Heart right ventricle (tissue), 16 donors: ENCODE measurements at places on chromosomes 3 and 15. TPM values are rescaled to one million over a fixed set of nuclear protein-coding genes. Genes with fewer than 3 reads are reported as not detected.

- no peaks in the 10 kb centered on the region for H3K4me1 ChIP-seq
- H3K36me3 ChIP-seq, result no peaks in the 10 kb centered on the region
- peak; percentile 40 for DNase-seq
- peak overlapping the region; percentile 46 for H3K27ac ChIP-seq
- no peak overlapping the region for H3K4me3 ChIP-seq
These were observed 147.1 kb upstream of the LPP start for GRCh38 chr3:188006726-188007393.

- peak; percentile 17 for DNase-seq
- no peaks in the 10 kb centered on the region for H3K27me3 ChIP-seq
- H3K36me3 ChIP-seq, result no peaks in the 10 kb centered on the region
- H3K27ac ChIP-seq, result peak overlapping the region; percentile 95
- peaks cover 8% of the 10 kb centered on the region for H3K4me1 ChIP-seq
These were observed 1.7 kb upstream of the RARB start for GRCh38 chr3:25426408-25426807.

DNA sequence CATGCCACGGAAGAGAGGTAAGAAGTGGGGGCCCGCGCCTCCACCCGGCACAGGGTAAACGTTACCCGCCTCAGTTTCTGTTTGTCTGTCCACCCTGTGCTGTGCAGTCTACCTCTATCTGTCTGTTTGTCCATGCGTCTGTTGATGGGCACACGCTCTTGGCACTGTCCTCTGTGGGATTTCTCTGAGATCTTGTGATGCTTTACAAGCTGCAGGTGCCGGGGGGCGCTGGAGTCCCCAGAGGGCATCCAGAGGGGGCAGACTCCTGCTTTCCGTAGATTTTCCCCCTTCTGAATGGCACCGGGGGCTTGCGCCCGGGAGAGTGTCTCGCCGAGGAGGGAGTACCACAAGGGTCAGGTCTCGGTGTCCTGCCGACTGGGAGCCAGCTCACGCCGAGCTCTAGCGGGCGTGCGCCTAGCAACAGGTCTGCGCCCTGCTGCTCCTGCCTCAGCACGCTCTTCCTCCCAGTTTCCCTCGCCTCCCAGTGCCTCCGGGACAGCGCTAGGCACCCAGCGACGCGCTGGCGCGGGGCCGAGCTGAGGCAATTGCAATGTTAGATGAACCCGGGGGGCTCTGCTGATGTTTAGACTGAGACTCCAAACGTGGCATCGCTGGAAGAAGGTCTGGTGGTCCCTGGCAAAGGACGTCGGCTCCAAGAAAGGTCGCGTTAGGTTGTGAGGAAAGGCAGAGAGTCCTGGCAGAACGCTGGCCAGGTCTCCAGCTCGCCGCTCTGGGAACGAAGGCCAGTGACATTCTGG is 667 bp downstream of the CEMIP start:
- H3K27ac ChIP-seq, result no peak overlapping the region
- H3K27me3 ChIP-seq, result no peaks in the 10 kb centered on the region
- DNase-seq, result peak; percentile 11

- no peak overlapping the region for H3K4me3 ChIP-seq
- H3K36me3 ChIP-seq, result no peaks in the 10 kb centered on the region
- H3K27ac ChIP-seq, result no peak overlapping the region
These were observed 27.2 kb downstream of the IQSEC1 start for GRCh38 chr3:13045904-13046568.

Gene SLC22A13
- 0.13 TPM for total RNA-seq

Gene SI
- not detected for total RNA-seq

Gene TMC3
- total RNA-seq, result not detected

- no peak overlapping the region for H3K4me3 ChIP-seq
- H3K4me1 ChIP-seq, result peaks cover 20% of the 10 kb centered on the region
- H3K27me3 ChIP-seq, result no peaks in the 10 kb centered on the region
- peak; percentile 76 for DNase-seq
- peak overlapping the region; percentile 88 for H3K27ac ChIP-seq
These were observed 17.3 kb downstream of the ZDHHC19 start for GRCh38 chr3:196193736-196194541.

GRCh38 chr3:152292366-152292765 is 23.6 kb downstream of the MBNL1 start:
- H3K4me3 ChIP-seq, result no peak overlapping the region
- peak overlapping the region; percentile 22 for H3K27ac ChIP-seq
- H3K36me3 ChIP-seq, result no peaks in the 10 kb centered on the region
- peaks cover 86% of the 10 kb centered on the region for H3K4me1 ChIP-seq

GRCh38 chr15:94442480-94442879 is 211.1 kb downstream of the MCTP2 start:
- H3K4me1 ChIP-seq, result no peaks in the 10 kb centered on the region
- no peak overlapping the region for H3K4me3 ChIP-seq
- no peak for DNase-seq
- H3K27me3 ChIP-seq, result no peaks in the 10 kb centered on the region
- H3K27ac ChIP-seq, result no peak overlapping the region
- no peaks in the 10 kb centered on the region for H3K36me3 ChIP-seq

DNA sequence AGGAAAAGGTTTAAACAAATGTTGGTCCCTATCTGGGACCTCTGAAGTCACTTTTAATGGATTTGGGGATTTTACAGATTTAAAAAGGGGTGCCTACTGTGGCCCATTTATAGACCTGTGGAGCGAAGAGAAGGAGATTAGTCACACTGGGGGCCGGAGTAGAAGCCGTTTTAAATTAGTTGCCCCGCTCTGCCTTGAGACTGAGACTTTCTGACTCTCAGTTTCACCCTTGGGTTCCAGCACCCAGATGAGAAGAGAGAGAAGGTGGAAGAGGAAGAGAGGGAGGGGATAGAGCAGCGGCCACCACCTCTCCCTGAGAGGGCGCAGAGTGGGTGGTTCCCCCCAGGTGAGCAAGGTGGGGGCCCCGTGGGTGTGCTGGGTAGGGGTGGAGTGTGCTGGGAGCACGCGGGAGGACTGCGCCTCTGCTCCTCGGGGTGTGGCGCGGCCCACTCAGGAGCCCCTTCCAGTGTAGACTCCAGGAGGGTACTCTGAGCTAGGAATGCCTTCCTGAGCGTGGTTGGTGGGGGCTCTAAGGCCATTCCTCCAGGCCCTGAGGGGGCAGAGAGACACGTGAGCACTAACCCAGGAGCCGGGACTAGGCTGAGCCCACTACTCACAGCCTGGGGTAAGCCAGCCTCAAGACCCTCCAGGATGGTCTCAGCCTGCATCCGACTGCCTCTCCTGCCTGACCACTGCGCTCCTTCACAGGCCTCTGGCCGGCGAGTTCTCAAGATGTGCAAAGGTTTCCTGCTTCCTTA is 32.6 kb upstream of the RAB6B start:
- H3K4me1 ChIP-seq, result peaks cover 12% of the 10 kb centered on the region
- peak overlapping the region; percentile 60 for H3K4me3 ChIP-seq
- H3K27me3 ChIP-seq, result no peaks in the 10 kb centered on the region
- no peak overlapping the region for H3K27ac ChIP-seq
- no peak for DNase-seq

GRCh38 chr3:157059181-157059580 is 100.8 kb downstream of the CCNL1 start:
- no peak overlapping the region for H3K4me3 ChIP-seq
- no peak overlapping the region for H3K27ac ChIP-seq
- H3K27me3 ChIP-seq, result no peaks in the 10 kb centered on the region
- no peaks in the 10 kb centered on the region for H3K4me1 ChIP-seq
- H3K36me3 ChIP-seq, result no peaks in the 10 kb centered on the region

DNA sequence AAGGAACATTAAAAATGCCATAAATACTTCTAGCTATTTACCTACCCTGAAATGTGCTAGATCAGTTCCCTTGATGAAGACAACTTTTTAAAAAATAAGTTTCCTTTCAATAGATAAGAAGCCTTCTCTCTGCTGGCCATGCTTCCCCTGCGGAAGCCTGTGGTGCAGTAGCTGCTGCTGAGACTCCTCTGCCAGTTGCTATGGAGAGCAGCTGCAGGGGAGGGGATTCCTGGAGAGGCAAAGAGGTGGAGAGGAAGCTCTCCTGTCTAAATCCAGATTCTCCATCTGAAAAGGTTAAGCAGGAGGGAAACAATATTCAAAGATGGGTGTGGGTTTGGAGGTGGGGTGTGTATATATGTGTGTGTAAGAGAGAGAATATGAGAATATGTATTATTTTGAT is 69.8 kb upstream of the BFSP2 start:
- no peaks in the 10 kb centered on the region for H3K27me3 ChIP-seq
- H3K36me3 ChIP-seq, result no peaks in the 10 kb centered on the region
- H3K4me3 ChIP-seq, result no peak overlapping the region
- no peak overlapping the region for H3K27ac ChIP-seq
- DNase-seq, result no peak

Gene ZBTB20
- 102 TPM for total RNA-seq

- no peak overlapping the region for H3K27ac ChIP-seq
- peak; percentile 18 for DNase-seq
- no peaks in the 10 kb centered on the region for H3K27me3 ChIP-seq
- H3K4me1 ChIP-seq, result no peaks in the 10 kb centered on the region
These were observed 471.8 kb downstream of the MFSD1 start for GRCh38 chr3:159273608-159274007.

DNA sequence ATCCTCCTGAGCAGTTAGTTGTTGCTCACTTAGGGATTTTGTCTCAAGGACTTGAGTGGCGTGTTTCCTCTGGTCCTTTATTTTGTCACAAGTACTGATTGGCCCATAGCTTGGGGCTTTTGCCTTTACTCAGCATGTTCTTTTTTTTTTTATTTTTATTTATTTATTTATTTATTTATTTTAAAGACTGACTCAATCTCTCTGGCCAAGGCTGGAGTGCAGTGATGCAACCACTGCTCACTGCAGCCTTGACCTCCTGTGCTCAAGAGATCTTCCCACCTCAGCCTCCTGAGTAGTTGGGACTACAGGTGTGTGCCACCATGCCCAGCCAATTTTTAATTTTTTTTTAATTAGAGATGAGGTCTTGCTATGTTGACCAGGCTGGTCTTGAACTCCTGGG is 223.9 kb upstream of the TPM1 start:
- no peaks in the 10 kb centered on the region for H3K27me3 ChIP-seq
- H3K4me3 ChIP-seq, result no peak overlapping the region
- no peak for DNase-seq
- H3K36me3 ChIP-seq, result peaks cover 49% of the 10 kb centered on the region

GRCh38 chr15:31235311-31236183 is 91.1 kb upstream of the KLF13 start:
- DNase-seq, result peak; percentile 82
- H3K27me3 ChIP-seq, result no peaks in the 10 kb centered on the region
- H3K4me1 ChIP-seq, result peaks cover 21% of the 10 kb centered on the region
- peak overlapping the region; percentile 89 for H3K27ac ChIP-seq
- H3K36me3 ChIP-seq, result no peaks in the 10 kb centered on the region
- H3K4me3 ChIP-seq, result no peak overlapping the region

GRCh38 chr3:99505646-99506269 is 132.6 kb upstream of the COL8A1 start:
- peak overlapping the region; percentile 17 for H3K27ac ChIP-seq
- H3K4me3 ChIP-seq, result no peak overlapping the region
- H3K4me1 ChIP-seq, result peaks cover 55% of the 10 kb centered on the region
- H3K27me3 ChIP-seq, result no peaks in the 10 kb centered on the region

Gene APEH
- 110 TPM for total RNA-seq

Gene SLC28A1
- 2.2 TPM for total RNA-seq

- no peak for DNase-seq
- H3K4me3 ChIP-seq, result no peak overlapping the region
- no peaks in the 10 kb centered on the region for H3K4me1 ChIP-seq
- H3K27ac ChIP-seq, result no peak overlapping the region
These were observed 127.9 kb downstream of the MECOM start for GRCh38 chr3:169535584-169535983.

GRCh38 chr3:188102861-188103547 is 51.0 kb upstream of the LPP start:
- H3K36me3 ChIP-seq, result no peaks in the 10 kb centered on the region
- H3K27me3 ChIP-seq, result no peaks in the 10 kb centered on the region
- H3K4me3 ChIP-seq, result no peak overlapping the region

GRCh38 chr3:9397906-9398699 is 688 bp downstream of the SETD5 start:
- H3K27me3 ChIP-seq, result no peaks in the 10 kb centered on the region
- peaks cover 7% of the 10 kb centered on the region for H3K36me3 ChIP-seq
- H3K27ac ChIP-seq, result peak overlapping the region; percentile 99
- peak overlapping the region; percentile 91 for H3K4me3 ChIP-seq
- peaks cover 77% of the 10 kb centered on the region for H3K4me1 ChIP-seq

- H3K27ac ChIP-seq, result no peak overlapping the region
- H3K36me3 ChIP-seq, result no peaks in the 10 kb centered on the region
- no peak overlapping the region for H3K4me3 ChIP-seq
- no peak for DNase-seq
- peaks cover 40% of the 10 kb centered on the region for H3K4me1 ChIP-seq
These were observed 11.9 kb downstream of the TSC22D2 start for GRCh38 chr3:150419959-150420358.

DNA sequence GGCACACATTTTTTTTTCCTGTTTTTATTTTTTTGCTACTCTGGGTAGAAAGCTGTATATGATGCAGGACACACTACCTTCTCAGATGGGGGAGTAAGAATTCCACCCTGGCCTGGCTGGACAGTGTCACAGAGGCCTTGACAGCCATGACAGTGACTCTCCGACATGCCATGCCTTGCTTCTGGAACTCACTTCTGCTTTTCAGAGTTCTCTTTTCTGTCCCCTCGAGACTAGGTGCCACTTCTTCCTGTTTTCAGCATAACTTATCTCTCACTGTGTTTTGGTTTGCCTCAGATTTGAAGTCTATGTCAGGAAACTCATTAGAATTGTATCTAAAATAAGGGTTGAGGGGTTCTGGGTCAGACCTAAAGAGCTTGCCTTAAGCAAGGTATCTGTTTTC is 69.1 kb upstream of the SEC13 start:
- H3K27me3 ChIP-seq, result no peaks in the 10 kb centered on the region
- no peak overlapping the region for H3K4me3 ChIP-seq
- H3K27ac ChIP-seq, result no peak overlapping the region
- no peaks in the 10 kb centered on the region for H3K4me1 ChIP-seq
- DNase-seq, result no peak
- no peaks in the 10 kb centered on the region for H3K36me3 ChIP-seq

GRCh38 chr3:106261915-106262683 is 393.3 kb upstream of the CBLB start:
- no peaks in the 10 kb centered on the region for H3K4me1 ChIP-seq
- H3K36me3 ChIP-seq, result no peaks in the 10 kb centered on the region
- no peak for DNase-seq
- H3K4me3 ChIP-seq, result no peak overlapping the region
- H3K27me3 ChIP-seq, result no peaks in the 10 kb centered on the region

Gene IQCH
- total RNA-seq, result 1.3 TPM

Gene IMPG2
- total RNA-seq, result 0.23 TPM

DNA sequence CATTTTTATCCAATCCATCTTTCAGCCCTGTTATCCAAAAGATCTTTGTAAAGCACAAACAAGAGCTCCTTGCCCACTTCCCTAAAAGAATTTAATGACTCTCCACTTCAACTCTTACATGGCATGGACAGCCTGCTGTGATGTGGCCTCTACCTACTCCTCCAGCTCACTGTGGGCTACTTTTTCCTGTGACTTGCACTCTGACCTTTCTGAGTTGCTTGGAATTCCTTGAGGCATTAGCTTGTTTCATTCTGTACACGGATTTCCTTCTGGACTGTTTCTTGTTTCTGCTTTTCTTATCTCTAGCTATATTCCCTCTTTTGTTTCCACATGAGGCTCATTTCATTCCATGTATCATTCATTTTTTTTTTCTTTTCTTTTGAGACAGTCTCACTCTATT is 15.2 kb downstream of the QTRT2 start:
- no peak for DNase-seq
- H3K36me3 ChIP-seq, result peaks cover 96% of the 10 kb centered on the region
- no peaks in the 10 kb centered on the region for H3K4me1 ChIP-seq
- H3K4me3 ChIP-seq, result no peak overlapping the region
- no peaks in the 10 kb centered on the region for H3K27me3 ChIP-seq

Gene MAGEL2
- total RNA-seq, result not detected
